Stimulated activated CD4-positive, alpha-beta T cell treated with anti-CD3 and anti-CD28 coated beads, TNF-alpha, amount 100 ng/mL, for 1 hour (primary cell): ENCODE measurements at places on chromosomes 6 and 20.

DNA sequence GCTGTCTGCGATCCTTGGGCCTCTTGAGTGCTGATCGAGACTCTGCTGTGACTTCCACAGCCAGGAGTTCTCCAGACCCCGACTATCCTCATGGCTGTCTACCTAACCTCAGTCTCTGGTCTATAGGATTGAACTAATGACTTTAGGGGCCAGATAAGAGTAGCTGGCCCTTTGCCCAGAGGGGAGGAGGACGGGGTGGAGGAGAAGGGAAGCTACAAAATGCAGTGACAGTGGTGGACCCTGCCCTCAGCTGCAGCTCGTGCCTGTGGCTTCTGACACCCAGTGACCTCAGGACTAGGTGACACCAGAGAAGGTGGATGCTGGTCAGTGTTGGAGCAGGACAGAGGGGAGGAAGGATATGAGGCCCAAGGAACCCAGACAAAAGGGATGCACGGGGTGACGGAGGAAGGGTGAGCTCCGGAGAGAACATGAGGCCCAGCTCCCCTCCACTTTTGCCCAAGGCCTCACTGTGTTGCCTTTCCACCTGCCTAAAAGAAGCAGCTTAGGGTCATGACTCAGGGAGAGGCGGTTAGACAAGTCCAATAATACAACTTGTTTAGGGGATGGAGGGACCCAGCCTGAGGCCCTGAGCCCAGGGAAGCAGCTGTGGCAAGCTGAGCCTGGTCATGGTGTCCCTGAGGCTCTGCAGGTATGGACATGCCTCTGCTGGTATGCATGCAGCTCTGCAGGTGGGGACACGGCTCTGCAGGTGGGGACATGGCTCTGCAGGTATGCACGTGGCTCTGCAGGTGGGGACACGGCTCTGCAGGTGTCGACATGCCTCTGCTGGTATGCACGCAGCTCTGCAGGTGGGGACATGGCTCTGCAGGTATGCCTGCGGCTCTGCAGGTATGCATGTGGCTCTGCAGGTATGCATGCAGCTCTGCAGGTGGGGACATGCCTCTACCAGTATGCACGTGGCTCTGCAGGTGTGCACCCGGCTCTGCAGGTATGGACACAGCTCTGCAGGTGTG is 67.7 kb downstream of the SYNJ2 start:
- no peak for DNase-seq

GRCh38 chr6:12164508-12164770 is 125.7 kb upstream of the EDN1 start:
- no peak for DNase-seq

DNA sequence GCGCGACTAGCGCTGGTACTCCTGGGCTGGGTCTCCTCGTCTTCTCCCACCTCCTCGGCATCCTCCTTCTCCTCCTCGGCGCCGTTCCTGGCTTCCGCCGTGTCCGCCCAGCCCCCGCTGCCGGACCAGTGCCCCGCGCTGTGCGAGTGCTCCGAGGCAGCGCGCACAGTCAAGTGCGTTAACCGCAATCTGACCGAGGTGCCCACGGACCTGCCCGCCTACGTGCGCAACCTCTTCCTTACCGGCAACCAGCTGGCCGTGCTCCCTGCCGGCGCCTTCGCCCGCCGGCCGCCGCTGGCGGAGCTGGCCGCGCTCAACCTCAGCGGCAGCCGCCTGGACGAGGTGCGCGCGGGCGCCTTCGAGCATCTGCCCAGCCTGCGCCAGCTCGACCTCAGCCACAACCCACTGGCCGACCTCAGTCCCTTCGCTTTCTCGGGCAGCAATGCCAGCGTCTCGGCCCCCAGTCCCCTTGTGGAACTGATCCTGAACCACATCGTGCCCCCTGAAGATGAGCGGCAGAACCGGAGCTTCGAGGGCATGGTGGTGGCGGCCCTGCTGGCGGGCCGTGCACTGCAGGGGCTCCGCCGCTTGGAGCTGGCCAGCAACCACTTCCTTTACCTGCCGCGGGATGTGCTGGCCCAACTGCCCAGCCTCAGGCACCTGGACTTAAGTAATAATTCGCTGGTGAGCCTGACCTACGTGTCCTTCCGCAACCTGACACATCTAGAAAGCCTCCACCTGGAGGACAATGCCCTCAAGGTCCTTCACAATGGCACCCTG is 1.6 kb downstream of the TPBG start:
- no peak for DNase-seq

DNA sequence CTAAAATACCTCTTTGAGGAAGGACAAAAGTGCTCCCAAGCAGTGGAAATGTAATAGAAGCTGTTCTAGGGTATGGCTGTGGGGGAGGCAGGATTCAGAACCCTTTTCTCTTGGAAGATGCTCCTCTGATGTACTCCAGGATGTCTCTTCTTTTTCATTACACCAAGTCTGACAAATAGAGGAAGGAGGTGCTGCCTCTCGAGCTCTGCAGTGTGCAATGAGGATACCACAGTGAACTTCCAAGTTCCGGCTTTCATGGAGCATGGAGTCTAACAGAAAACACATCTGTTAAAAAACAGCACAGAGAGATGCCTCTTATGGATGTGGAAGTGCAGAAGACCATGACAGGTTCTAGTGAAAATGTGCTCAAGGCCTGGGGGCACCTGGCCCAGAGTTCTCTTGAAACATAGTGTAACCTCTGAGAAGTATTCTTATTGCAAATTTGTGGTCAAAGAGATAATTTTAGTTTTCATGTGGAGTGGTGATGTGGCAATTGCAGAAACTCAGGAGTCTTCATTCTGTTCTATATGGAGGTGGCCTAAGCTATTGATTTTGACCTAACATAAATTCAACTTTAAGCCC is 362.0 kb upstream of the CITED2 start:
- no peak for DNase-seq

DNA sequence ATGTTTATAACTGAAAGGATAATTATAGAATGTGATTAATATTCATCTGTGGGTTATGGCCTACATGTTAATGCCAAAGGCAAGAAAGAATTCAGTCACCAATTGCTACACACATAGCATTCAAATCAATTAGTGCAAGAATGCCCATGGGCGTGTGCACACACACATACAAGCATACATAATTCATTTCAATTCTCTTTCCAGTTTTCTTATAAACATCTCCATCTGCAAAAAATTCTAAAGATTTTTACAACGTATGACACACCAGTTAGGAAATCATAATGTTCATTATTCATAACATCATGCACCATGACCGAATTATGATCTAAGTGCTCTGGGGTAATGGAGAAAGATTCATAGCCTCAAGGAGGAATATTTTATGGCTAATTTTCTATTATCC is 111.0 kb upstream of the ADTRP start:
- DNase-seq: no peak

- no peak for DNase-seq
Measured at GRCh38 chr6:63460971-63461370, 111.3 kb upstream of the LOC128125822 start.

- no peak for DNase-seq
Measured at GRCh38 chr6:30202366-30202765, 10.8 kb downstream of the TRIM26 start.

DNA sequence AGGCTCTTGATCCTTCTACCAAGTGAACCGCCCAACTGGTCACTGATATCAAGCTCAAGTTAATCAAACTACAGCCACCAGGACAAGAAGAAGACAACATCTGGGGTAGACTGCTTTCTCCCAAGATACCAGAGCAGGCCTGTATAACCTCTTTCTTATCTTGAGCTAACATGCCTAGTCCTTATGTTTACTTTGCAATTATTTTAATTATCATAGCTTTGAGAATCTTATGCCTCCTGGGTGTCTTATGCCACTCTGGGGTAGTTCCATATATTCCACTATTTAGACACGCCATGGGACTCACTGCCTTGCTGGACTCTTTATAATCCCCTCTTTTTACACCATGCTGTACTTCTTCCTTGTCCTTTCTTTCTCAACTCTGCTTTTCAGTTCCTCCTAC is 41.5 kb upstream of the ECI2 start:
- no peak for DNase-seq

DNA sequence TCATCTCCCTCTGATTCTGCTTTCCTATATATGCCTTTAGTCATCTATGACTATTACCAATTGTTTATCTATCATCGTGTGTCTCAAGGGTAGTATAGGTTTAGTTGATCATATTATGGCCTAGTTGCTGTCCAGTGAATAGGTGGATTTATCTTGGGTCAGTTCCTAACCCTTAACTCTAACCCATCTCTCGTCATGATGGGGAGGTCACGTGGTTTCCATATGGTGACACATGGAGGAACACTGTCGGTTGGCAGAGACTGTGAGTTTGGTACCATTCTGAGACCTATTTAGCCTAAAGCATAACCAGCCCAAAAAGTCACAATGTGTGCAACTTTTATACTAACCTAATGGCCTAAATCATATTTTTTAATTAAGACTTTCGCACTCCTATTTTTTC is 103.5 kb downstream of the SAMD5 start:
- no peak for DNase-seq

GRCh38 chr6:63307581-63308246 is 12.1 kb downstream of the LGSN start:
- DNase-seq: no peak

GRCh38 chr6:108728826-108729225 is 119.4 kb upstream of the ARMC2 start:
- DNase-seq: no peak

DNA sequence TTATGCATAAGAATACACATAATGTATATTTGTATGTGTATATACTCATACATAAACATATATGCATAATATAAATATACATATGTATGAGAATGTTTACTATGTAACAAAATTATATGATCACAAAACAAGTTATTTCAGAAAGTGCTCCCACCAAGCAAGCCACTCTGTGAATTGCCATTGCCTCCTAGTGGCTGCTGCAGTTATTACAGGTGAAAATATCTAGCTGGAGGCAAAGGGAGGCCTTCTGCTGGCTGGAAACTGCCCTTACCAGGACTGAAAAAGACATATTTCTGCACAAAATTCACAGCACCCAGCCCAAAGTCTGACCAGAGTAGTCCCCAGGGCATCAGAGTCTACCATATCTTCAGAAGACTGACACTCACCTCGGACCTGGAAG is 14.4 kb upstream of the ADAM33 start:
- no peak for DNase-seq

DNA sequence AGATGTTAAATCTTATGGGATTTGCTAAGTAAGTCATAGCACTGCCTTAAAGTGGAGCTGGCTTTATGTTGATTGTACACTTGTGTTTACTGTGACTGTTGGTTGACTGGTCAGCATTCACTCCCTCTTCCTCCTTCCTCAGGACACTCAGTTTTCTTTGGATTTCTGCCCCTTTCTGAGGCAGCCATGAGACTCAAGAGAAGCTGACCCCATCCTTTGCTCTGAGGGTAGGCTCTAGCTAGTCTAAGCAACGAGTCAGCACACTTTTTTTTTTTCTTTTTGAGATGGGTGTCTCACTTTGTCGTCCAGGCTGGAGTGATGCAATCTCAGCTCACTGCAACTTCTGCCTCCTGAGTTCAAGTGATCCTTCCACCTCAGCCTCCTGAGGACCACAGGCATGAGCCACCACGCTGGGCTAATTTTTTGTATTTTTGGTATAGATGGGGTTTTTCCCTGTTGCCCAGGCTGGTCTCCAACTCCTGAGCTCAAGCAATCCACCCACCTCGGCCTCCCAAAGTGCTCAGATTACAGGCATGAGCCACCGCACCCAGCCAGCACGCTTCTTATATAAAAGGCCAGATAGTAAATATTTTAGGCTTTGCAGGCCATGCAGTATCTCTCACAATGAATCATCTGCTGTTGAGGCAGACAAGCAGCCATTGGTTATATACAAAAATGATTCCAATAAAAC is 191.4 kb downstream of the NFATC2 start:
- DNase-seq: no peak

DNA sequence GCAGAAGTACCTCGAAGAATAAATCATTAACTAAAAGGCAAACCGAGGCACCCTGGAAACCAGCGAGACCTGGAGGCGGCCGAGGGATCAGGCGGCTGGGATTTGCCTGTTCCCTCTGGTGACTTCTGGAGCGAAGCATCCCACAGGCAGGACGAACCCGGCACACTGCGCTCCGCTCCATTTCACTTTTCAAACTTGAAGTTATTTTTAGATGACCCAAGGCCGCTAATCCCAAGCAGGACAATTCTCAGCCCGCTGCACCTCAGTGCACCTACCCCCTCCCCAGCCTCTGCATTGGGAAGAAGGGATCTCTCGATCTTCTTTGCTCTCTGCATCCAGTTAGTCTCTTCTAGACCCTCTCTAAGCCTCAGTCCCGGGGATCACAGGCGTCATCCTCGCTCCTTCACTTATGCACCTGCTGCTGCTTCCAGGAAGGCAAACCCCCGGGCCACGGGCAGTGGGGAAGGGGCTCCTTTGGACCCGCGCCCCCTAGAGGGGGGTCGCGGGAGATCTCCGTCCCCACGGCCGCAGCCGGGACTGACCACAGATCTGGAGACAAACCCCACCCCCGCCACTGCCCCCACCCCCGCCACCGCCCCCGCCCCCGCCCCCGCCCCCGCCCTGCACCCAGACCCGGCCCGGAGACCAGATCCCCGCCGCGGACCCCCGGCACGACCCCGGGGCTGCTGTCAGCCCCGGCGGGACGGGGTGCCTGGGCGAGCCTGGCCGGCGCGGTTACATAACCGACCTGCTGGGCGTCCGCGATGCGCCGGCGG is 636 bp downstream of the RCAN2 start:
- no peak for DNase-seq

- no peak for DNase-seq
Measured at GRCh38 chr20:38426006-38426897, 8.9 kb downstream of the SNHG17 start.

- DNase-seq: no peak
Measured at GRCh38 chr6:89727501-89727900, 89.0 kb upstream of the LYRM2 start.

- DNase-seq: no peak
Measured at GRCh38 chr6:136563386-136564152, 13.3 kb upstream of the MAP7 start.

DNA sequence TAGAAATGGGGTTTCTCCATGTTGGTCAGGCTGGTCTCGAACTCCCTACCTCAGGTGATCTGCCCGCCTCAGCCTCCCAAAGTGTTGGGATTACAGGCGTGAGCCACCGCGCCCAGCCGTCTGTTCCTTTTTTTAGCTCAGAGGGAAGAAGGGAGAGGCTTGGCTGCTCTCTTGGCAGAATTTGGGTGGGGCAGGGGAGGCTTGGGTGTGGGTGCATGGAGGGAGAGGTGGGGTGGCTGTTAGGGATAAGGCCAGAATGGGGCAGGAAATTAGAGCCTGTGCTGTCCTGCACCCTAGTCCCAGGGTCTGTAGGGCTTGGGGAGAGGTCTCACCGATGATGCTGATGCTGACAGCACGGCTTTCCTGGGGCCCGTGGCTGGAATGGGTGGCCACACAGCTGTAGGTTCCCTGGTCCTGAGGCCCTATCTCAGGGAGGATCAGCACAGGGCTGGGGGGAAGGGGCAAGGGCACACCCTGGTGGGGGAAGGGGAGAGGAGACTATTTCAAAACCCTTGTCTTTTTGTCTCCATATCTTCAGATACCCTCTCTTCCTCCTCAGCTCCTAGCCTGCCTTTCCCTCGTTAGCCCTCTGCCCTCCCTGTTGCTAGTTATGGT is 2.0 kb downstream of the AGER start:
- DNase-seq: no peak

GRCh38 chr6:45724511-45724910 is 291.1 kb downstream of the CLIC5 start:
- no peak for DNase-seq
